Kidney glomerular epithelial cell (primary cell): ENCODE measurements at places on chromosomes 5 and 9.
A peak's percentile ranks its signal among the peaks of the same experiment; 100 is the strongest.

DNA sequence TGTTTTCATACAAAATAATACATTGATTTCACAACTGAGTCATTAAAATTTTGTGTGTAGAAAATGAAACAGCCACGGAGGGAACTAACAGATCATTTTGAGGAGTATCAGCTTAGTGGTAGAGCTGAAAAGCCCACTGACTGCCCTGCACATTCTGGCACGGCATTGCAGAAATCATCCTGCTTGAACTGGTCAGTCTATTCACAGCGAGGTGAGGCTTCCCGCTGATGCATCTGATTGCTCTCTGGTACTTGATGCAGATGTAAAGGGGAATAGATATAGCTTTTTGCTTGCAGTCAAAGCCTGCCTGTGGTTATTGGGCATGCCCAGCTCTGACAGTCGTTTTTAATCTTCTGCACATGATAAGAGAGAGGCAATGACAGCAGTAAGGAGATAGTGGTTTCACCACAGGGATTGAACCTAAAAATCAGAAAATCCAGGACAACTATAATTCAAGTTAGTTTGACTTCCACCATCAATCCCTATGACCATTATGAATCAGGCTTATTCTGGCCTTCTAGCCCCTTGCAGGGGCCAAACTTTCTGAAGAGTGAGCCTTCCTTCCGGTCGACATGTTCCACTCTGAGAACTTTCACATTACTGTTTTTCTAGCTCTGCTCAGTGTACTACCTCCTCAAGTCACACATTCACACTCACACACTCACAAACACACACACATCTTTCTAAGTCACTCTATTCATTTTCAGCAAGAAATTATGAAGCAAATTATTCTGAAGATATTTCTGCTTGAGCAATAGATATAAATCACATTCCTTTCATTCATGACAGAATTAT is 782.8 kb upstream of the NUDT12 start:
- no peak for DNase-seq

DNA sequence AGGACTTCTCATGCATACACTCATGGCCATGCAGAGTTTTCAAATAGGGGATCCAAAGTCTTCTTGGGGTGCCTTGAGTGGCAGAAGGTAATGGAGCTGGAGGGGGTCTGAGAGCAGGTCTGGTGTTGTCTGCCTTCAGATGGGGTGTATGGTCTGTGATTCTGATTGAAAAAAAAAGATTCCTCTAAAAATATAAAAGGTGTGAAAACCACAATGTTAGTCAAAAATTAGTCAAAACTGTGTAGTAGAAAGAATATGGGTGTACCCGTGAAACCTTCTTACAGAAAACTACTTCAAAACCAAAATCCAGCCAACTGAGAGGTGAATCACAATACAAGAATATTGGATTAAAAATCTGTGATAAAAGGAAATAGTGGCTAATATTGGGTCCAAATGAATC is 20.1 kb downstream of the DOCK2 start:
- no peak for DNase-seq

- DNase-seq: no peak
These were observed 39.2 kb downstream of the GPR107 start for GRCh38 chr9:130092910-130093309.

- no peak for DNase-seq
These were observed 2.8 kb downstream of the MELK start for GRCh38 chr9:36575411-36575882.

DNA sequence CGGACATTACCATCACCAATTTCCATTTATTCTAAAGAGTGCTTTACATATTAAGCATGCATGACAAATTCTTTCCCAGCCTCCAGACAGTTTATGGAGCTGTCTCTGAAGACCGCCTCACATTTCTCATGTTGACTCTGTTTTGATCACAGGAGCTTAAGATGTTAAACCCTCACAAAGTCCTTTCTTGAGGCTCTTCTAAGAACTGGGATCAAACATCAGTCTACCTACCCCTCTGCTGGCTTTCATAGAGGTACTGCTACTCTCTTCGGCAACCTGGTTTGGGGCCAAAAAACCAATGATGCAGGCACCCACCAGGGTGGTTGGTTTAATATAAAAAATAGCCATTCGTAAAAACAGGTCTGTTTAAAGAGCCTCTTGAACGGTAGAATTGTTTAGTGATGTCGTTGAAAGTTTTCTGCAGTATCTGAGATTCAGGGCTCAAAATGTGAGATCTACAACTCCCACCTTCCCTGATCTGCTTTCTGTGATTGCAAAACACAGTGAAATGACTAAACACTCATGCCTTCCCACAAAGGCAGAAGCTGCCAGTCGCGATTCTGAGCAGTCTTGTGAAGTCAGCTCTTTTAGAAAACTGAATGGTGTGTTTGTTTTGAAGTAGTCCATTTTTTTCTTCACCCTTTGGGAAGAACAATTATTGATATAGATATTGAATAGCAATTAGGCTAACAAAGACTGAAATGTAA is 3.5 kb downstream of the RXFP3 start:
- DNase-seq: peak; percentile 18

DNA sequence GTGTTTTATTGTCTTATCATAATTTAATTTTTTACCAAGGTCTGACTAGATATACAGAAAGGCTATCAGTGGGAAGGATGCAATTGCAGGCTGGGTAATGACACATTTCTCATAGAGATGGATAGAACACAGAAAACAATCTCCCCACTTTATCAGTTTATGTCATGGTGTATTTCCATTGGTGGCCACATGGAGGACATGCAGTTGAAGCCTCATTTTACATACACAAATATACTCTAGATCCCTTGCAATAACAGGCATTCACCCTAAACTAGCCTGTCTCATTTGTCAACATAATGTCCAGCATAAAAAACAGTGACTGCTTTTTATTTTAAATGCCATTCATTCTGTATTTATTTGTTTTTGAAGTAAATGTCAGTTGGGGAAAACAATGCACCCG is 526.3 kb downstream of the GABRG2 start:
- no peak for DNase-seq

DNA sequence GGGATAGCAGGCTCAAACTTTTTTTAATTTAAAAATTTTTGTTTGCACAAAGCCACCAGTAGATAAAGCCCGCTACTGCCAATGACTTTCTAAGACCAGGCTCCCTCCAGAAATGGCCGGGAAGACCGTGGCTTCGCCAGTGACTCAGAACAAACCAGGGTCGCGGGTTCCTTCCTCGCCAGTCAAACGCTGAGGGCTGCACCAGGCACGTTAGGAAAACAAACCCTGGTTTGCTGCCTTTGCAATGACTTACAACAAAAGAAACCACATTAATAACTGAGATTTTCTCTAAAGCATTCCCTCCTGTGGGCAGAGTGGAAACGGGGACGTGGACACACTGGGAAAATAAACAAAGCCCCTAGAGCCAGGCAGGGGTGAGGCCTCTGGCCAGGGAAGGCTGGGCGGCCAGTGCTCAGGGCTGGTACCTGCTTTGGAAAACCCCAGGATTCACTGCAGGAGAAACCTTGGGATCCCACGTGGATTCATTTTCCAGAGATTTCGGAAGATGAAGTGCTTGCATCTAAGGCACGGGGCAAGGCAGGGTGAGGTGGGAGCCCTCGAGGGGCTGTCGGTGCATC is 3.8 kb downstream of the PRRX2 start:
- peak; percentile 65 for DNase-seq

DNA sequence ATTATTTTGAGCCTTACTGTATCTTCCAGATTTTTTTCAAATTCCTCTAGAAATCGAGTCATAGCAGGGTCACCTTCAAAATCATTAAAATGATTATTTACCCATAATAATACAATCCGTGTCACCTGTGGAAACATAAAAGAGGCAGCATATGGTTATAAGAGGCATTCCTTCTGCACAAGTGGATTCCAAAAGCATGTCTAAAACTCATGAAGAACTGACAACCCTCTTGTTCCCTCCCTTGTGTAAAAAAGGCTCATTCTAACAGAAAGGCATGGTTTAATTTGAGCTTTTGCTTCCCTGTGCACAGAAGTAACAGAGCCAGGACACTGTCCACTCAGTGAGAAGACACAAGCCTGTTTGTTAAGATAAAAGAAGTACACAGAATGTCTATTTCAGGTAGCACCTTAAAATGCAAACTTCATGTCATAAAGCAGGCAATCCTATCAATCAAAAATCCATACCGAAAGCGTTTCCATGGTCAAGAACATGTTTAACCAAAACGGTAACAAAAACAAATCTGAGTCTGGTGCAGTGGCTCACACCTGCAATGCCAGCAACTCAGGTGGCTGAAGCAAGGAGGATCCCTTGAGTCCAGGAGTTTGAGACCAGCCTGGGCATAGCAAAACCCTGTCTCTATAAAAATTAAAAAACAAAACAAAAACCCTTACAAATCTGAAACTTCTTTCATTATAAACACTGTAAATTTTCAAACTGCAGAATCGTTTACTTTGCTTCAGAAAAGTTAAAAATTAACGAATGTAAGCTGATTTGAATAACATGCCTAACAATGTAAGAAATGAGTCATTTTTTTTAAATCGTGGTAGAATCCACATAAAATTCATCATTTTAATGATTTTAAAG is 139.3 kb downstream of the RAPGEF6 start:
- DNase-seq: no peak

- DNase-seq: no peak
These were observed 334.8 kb upstream of the ZNF462 start for GRCh38 chr9:106528158-106528557.

DNA sequence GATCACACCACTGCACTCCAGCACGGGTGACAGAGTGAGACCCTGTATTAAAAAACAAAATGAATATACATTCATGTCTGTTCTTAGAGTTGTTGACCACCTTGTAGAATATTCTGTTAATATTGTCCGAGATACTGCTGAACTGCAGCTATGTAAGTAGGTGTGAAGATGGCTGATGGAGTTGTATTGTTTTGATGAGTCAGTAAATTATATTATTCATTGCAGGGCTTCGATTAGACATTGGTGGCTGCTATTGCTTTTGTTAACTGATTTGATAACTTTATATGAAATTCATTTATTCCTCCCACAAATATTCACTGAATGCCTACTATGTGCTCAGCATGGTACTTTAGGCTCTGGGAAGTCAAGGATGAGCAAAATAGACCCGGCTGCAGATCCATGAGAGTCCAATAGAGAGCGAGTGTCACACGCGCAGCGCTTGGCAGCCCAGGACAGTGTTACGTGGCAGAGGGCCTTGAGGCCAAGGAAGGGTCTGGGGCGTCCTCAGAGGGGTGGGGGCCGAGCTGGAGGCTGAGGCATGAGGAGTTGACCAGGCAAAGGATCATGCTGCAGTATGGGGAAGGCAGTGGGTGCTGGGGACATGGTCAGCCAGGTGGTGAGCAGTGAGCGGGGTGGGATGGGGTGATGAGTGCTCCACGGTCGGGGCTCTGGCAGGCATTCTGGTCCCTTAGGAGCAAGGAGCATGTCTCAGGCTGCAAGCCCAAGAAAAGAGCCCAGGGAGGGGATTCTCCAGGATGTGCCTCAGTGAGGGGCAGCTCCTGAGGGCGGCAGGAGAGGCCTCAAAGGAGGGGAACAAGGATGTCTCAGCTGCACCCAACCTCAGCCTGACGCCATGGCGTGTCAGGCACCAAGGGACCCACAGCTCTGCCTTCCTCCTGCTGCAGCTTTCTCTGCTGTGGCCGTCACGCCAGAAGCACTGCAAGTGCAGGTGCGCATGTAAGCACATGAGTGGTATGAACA is 243.5 kb downstream of the GADD45G start:
- no peak for DNase-seq

GRCh38 chr9:104921067-104921741 is 6.8 kb downstream of the ABCA1 start:
- DNase-seq: no peak

DNA sequence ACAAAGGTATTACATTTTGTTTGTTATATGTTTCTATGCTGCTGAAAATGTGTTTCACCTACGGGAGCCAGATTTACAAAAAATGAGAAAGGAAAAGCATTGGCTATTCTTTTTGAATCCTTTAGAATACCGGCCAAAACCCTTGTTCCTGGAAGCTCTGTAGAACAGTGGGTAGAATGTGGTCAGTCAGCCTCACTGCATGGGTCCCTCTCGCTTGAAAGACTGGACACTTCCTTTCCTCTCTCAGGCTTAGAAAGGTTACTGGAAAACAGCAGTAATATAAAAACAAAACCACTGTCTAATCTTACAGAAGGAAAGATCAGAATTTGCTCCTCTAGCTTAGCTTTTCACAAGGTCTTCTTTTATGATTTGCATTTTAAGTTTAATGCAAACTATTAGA is 45.1 kb downstream of the OSTF1 start:
- DNase-seq: no peak

DNA sequence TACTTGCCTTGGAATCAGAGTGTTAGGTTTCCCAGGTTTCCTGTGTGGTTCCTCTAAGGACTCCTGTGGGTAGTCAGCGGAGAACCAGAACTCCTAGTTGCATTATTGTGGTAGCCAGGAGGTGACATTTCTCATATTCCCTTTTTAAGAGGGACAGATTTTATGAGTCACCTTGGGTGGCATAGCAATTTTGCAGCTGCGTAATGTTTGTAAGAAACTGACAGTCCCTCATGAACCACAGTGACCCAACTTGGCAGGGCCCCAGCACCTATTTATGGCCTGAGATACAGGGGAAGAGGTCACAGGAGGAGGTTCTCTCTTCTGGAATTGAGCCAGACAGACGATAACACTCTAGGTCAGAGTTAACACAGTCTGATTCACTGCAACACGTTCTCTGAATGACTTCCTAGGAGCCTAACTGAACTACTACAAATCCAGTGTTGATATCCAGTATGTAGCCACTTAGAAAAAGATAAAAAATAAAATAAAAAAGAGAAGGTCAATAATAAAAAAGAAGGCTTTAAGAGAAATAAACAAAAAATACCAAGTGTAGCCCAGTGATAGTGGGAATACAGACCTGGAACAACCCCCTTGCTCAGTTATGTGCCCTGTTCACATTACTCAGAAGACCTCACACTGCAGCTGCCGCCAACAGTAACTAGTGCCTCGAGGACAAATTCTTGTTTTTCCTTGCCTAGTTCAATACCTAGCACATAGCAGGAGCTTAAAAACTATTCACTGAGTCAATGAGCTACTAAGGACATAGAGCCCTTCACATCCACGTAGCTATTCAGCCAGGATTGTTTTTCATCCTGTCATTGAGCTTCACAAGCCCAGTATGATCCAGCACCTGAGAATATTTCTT is 50.7 kb upstream of the VLDLR start:
- DNase-seq: peak; percentile 56

GRCh38 chr9:133527444-133527920 is 2.7 kb upstream of the MYMK start:
- DNase-seq: no peak

DNA sequence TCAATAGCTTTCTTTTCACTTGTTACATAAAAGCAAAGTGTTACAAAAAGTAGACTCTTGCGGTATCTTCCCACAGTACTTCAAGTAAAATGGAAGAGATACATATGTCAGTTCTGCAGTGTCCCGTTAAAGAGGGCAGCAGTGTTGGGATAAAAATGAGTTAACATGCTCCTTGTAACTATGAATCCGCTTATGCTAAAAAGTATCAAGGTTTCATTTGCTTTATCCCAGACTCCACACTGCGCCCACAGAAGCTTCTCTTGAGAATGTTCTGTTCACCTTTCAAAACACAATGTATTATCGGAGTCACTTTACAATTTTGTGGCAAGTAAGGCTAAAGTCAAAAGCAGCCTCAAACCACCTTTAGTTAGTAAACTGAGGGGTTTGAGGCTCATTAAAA is 790 bp downstream of the PTAR1 start:
- DNase-seq: no peak
